ENCODE measurements at places on chromosomes 3 and 15.

GRCh38 chr3:127800508-127800907 is 21.8 kb downstream of the MGLL start:
- DNase-seq: no peak

GRCh38 chr15:101105059-101105891 is 146.6 kb downstream of the CHSY1 start:
- no peak for DNase-seq

DNA sequence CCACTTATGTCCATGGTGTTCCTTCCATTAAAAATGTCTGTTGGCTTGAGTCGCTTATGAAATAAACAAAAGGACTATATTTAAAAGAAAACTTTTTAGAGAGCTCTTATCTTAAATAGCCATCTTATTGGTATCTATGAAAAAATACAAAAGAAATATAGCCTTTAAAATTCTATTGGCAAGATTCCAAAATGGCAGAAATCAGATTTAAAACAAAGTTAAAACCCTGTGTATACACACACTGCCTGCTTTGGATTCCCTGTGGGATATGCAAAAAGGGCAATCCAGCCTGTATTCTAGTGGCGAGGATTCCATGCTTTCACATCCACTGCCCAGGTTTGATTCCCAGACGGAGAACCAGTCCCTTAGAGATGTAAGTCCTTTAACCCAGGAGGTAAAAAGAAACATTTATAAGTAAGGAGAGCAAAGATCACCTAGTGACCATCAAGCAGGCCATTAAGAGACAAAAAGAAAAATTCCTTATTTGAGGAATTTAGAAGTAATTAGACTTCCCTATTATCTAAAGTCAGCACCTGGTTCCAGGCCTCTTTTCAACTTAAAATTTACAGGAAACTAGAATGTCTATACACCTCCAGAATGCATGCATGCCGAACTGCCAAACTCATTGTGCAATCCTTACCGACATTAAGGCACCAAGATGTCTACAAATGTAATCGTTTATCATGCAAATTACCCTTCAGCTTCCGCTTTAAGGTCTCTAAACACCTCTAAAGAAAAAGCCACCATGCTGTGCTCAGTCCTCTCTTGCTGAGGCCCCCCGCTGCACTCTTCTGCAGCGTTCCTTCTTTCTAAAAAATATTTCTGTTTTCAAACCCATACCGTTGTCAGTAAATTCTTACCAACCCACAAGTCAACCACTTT is 69.6 kb upstream of the STRIT1 start:
- no peak for DNase-seq

GRCh38 chr3:15638193-15638890 is 36.8 kb downstream of the BTD start:
- DNase-seq: no peak

- no peak for DNase-seq
Measured at GRCh38 chr3:66475386-66476020, 25.3 kb downstream of the LRIG1 start.

- DNase-seq: no peak
Measured at GRCh38 chr3:54773271-54773670, 154.6 kb downstream of the LRTM1 start.

DNA sequence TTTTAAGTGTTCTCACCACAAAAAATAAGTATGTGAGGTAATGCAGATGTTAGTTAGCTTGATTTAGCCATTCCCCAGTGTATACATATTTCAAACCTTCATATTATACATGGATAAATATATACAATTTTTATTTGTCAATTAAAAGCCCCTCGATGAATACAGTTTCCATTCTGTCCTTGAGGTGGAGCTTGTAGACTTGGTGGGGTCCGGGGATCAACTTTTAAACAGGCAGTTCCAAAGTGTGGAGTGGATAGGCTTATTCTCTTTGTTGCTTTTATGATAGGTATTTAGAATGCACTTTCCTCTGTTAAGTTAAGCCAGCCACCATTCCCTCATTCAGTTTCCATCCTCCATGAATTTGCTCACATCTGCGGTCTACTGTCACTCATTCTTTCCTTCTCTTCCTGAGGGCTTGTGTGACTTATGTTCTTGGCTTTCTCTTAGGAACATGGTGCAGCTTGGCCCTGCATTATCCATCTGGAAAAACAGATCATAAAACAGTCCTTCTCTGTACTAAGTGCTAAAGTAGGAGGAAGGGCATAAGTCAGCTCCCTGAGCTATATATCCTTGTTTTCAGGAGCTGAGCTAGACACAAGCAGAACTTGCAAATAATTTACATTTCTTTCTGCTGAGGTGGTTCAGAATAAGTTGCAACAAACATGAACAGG is 149.1 kb downstream of the NFKBIZ start:
- DNase-seq: no peak

- no peak for DNase-seq
Measured at GRCh38 chr3:148723631-148724030, 25.9 kb downstream of the AGTR1 start.

GRCh38 chr15:48781481-48782081 is 29.3 kb downstream of the CEP152 start:
- no peak for DNase-seq

DNA sequence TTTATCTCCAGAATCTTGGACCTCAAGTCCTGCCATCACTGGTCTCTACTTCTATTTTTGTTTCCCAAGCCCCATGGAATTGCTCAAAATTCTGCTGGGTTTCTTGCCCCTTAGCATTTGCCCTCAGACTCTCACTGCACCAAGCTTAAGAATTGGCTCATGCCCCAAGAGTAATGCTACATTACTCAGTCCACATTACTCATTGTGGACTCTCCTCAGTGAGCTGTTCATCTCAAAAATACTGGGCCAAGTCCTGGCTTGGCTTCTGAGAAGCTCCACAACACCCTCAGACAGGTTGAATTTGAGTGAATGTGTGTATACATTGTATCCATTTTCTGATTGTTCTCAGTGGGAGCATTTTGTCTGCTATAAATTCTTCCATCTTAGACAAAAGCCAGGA is 364.4 kb upstream of the ARHGEF26 start:
- no peak for DNase-seq

- no peak for DNase-seq
Measured at GRCh38 chr3:186382217-186382885, 20.3 kb upstream of the DGKG start.

GRCh38 chr15:100785181-100786138 is 94.2 kb upstream of the ALDH1A3 start:
- no peak for DNase-seq

GRCh38 chr3:102161384-102162006 is 273.3 kb upstream of the ZPLD1 start:
- DNase-seq: no peak

DNA sequence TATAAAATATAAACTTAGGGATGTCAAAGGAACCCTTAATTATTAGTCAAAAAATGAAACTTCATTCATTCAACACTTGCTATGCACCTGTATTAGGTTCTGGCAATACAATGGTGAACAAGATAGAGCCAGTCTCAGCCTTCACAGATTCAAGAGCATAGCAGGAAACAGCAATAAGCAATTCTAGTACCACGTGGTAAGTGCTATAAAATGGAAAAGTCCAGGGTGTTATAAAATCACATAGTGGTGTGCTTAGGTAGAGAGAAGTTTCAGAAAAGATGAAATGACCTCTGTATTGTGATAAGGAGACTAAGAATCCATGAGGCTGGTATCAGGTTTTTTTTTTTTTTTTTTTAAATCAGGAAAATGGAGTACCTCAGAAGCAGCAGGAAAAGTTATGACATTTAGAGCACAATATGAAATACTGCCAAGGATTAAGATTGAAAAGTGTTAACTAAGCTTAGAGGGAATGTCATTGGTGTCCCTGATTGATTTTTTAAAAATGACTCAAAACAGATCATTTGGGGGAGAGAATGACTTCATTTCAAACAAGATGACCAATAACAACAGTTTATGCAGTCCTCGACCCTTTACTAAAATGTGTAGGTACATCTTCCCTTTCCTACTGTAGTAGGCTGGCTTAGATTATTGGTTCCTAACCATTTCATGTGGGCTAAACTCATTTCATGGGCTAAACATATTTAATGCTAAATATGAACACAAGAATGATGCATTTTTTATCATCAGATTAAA is 5.0 kb downstream of the TOMM70 start:
- DNase-seq: no peak

DNA sequence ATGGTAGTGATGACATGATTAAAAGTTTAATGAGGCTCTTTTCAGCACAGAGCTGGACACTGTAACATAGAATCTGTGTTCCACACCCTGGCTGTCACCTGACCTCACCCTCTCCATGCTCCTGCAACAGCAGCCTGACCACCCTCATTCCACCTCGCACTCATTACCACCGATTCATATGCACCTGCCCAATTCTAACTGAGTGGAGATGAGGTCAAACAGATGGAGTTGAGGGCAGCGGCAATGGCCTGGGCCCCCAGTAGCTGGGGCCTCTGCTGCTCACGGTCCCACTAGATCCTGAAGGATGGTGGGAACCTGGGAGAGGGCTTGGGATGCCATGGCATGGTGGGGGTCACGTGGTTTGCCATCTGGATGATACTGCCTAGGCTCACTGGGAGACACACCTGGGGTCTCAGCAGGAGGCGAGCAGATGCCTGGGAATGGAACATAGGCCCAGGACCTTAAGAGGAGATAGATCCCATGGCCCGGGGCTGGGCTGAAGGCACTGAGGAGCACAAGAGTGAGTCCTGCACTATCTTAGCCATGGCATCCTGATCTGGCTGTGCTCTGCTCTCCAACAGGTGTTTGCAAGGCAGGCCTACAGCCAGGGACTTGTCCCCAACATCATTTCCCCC is 1.3 kb downstream of the SCN5A start:
- DNase-seq: no peak

DNA sequence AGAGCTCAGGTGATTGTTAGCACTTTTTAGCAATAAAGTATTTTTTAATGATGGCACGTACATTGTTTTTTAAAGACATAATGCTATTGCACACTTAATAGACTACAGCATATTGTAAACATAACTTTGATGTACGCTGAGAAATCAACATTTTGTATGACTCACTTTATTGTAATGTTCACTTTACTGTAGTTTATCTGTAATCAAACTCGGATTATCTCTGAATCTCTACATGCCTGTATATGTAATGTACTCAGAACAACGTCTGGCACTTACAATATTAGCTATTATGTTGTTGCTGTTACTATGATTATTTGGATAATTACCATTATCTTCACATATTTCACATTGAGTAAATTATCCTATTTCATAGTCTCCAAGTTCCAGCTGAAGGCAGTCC is 137.9 kb upstream of the CHRM5 start:
- DNase-seq: no peak

DNA sequence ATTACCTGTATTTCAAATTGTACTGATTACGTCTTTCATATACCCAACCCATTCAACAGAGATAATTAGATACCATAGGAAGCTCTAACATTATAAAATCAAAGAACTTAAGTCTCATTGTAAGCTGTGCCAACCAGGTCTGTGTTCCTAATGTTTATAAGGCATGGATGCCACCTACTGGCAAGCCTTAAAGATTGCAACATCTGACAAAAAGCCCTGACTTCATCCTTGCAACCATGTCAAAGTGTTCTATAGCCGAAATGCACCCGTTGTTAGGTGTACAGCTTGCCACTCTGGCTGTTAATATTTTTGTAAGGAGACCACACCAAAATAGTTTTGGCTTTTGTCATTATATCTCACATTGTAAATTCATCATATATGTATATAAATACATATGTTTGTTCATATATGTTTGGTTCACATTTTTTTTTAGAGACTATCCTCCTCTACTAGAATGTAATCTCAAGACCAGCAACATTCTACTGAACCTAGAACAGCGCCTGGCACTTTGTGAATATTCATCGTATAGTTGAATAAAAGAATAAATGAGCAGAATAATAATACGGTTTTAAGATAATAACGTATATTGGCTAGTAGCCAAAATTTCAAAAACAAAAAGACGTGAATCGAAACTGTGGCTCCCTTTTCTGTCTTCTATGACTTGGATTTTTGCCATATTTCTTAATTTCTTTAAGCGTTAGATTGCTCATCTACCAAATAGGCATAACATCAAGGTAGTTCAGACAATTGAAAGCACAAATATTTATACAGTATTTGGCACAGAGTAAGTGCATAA is 258.1 kb downstream of the TBL1XR1 start:
- DNase-seq: no peak

- no peak for DNase-seq
Measured at GRCh38 chr3:52039846-52040245, 16.5 kb downstream of the DUSP7 start.

GRCh38 chr3:117619805-117620204 is 910.2 kb downstream of the TUSC7 start:
- no peak for DNase-seq

DNA sequence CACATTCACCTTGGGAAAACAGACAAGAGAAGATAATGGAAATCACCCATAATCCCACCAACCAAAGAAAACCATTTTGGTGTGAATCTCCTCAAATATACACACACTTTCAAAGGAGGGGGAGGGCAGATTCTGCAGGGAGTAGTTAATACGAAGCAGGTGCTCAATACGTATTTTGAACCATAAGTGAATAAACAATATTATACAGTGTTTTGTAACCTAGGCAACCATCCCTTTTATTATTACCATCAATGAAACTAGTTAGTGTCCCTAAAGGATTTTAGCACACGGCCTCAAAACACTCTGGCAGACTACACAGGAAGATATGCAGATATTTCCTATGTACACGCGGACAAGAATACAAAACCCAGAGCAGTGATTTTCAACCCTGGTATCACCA is 6.1 kb downstream of the OSBPL10 start:
- DNase-seq: no peak

- no peak for DNase-seq
Measured at GRCh38 chr3:48240000-48240963, 622 bp upstream of the ZNF589 start.

- DNase-seq: no peak
Measured at GRCh38 chr15:70219256-70219895, 121.7 kb upstream of the TLE3 start.

GRCh38 chr15:99106417-99107220 is 1.7 kb downstream of the SYNM start:
- DNase-seq: no peak

GRCh38 chr3:113574213-113574612 is 41.9 kb downstream of the SIDT1 start:
- no peak for DNase-seq

DNA sequence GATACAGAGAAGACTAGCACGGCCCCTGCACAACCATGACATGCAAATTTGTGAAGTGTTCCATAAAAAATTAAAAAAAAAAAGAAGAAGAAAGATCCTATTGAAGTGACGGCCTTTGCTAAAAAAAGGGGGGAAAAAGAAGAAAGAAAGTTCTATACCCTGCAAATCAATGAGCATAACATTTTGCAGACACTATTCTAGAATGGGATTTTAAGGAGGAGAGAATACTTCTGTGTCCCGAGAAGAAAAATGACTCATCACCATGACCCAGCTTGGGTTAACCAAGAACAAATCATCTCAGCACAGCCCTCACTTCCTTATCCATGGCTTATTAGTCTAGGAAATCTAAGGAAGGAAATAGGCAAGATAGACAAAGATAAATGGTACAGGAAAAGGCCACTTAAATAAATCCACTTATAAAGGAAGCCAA is 7.4 kb upstream of the SH3BP5 start:
- DNase-seq: no peak

GRCh38 chr15:70147178-70147760 is 49.6 kb upstream of the TLE3 start:
- no peak for DNase-seq
